ENCODE measurements at places on chromosomes 2 and 18.

DNA sequence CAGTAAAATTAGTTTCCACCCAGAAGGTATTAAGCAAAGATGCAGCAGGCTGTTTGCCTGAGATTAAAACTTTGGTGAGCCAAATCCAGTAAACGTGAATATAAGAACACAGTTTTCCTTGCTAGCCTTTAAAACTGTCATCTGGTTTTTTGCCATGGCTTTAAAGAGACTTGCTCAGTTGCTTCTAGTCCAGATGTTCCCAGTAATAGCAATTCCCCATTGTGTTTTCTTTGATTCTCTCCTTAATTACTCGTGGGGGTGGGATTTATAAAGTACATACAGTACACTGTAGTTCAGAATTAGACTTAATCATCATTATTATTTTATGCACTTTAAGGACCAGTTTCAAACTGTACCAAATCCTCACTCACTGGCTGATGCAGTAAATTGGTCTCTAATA is 303.5 kb upstream of the ZNF804A start:
- DNase-seq: no peak

GRCh38 chr2:28600181-28600580 is 104.3 kb downstream of the PLB1 start:
- no peak for DNase-seq

GRCh38 chr2:142596334-142597088 is 281.0 kb upstream of the KYNU start:
- no peak for DNase-seq

GRCh38 chr18:55088000-55088401 is 128.7 kb upstream of the CCDC68 start:
- DNase-seq: no peak

GRCh38 chr2:173390036-173390435 is 35.4 kb downstream of the CDCA7 start:
- no peak for DNase-seq

DNA sequence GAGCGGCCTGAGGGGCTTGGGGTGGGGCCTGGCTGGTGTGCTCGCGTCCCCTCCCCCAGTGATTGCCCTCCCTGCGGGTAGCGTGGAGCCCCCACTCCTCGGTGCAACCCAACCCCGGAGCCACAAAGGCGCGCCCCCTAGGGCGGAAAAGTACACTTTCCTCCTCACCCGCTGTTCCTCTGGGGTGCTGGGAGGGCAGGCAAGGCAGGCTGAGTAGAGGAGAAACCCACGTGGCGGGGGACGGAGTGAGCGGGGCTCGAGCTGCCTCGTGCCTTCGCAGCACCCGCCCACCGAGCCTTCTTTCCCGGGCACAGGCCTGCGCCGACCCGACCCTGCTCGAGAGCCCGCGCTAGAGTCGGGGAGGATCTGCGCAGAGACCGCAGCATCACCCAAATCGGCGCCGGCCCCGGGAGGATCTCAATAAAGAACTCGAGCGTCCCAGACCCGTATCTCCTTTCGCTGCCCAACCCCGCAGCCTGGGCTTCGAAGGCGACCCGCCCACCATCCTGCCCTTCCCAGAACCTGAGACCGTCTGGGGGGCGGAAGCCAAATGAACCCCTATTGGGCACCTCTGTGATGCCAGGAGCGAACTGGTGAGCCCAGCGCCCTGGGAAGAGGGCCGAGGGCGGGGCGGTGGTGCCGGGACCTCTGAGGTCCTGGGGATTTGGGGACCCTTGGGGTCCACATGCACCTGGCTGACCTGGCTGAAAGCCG is 1.5 kb downstream of the UCN start:
- DNase-seq: no peak

DNA sequence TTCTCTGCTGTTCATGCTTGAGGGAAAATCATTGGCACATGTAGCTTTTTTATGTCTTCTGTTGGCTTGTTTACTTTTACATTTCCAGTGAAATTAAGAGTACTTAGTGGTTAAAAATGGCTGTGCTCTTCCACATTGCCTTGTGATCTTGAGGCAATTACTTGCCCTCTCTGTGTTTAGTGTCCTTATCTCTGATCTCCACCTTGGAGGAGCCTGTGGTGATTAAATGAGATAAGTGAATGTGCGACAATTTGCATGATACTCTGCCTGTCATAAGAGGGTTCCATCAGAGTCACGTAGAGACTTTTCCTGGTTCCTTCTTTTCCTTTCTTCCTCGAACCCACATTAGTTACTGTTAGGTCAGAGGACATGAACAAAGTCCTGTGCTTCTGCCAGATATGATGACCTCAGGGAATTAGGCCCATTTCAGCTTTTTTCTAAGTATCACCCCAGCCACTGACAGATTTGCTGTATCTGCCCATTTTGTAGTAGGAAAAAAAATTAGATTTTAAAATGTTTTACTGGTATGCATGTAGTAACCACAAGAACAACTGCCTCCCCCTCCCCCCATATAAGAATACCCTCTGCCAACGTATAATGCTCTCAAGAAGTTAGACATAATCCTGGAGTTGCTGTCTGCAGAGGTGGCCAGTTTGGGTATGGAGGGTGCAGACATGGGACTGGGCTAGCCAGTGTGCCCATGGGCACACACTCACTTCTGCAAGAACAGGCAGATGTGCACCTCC is 51.9 kb downstream of the TET3 start:
- DNase-seq: no peak

DNA sequence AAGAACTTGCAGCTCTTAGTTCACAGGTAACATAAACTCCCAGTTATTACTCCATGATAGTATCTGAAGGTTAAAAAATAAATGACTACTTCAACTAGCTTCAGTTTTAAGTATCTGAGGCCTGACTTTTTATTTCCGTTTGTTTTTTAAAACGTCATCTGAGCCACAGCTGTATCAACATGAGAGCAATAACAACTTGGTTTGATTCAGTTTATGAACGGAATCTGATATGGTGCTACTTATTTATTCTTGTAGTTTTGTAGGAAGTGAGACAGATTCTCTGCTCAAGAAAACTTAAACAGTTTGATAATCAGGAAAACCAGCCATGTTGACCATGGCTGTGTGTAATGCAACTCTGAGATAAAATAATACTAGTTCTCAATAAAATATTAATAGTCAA is 34.9 kb downstream of the NAB1 start:
- no peak for DNase-seq

DNA sequence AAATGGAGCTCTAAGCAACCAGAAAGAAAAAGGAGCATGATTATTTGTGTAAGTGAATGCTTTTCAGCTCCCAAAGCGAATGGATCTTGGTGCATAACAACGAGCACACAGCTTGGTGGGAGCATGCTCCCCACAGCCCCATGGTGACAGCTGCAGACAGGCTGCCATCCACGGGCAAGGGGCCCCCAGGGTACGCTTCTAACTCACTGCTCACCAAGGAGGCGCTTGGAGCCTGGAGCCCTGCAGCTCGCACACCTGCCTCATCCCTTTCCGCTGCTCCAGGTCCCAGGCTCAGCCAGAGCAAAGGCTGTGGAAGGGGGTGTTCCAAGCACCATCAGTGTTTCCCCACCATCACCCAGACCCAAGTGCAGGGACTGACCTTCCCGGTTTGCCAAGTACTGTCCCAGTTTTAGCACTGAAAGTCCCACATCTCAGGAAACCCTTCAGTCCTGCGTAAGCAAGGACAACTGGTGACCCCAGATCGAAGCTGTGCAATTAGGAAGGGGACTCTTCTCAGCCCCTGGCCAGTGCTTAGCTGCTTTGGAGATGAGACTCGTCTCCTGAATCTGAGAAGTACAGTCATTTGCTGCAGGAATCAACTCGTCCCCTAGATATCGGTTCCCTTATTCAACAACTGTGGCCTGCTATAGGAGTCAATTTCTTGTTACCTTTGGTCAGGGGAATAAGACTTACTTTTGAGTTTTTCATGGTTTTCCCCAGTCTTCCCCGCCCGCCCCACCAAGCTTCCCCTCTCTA is 50.0 kb upstream of the ATG16L1 start:
- DNase-seq: no peak

GRCh38 chr2:99975386-99975785 is 167.0 kb downstream of the AFF3 start:
- DNase-seq: no peak

DNA sequence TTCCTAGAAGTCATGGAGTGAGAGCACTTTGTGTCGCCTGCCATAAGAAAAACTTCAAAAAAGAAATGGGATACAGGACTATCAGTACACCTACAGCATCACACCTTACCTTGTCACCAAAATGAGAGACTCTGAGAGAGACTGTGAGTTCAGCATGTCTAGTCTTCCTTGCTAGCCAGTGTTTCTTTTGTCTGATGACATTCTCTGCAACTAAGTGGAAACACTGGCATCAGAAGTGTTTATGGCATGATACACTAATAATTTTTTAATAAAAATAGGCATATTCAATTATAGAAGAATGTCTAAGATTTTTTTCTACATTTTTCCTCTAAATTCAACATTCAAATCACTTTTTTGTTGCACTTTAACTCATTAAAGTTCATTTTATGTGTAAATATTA is 9.0 kb downstream of the RBM43 start:
- DNase-seq: no peak

DNA sequence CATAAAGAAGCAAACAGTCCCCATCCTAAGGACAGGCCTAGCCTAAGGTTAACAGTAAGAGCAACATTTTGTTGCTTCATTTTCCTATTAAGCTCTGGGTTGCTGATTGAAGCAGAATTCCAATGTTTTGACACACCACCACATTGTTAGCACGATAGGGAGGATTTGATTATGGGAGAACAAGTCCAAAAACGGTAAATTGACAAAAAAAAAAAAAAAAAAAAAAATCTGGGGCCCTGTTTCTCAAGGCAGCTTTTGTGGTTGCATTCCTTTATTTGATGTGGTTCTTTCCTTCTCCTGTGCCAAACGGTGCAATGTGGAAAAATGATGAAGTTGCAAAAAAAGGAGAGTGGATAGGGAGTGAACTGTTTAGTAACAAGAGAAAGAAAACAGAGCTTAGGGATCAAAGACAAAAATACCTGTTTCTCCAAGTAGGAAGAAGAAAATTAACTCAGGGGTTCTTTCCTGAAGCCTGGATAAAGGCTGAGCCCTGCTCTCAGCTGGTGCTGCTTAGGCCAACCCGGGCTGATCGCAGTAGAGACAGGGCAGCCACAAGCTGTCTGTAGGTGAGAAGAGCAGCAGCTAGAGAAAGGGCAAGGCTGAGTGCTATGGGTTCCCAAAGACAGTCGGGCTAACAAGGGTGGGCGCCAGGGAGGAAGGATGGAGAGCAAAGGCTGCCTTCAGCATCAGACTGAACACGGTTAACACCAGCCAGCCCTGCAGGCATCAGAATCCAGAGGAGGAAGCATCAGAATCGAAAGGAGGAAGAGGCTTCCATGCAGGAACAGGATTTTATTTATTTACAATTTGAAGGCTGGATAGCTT is 167.8 kb upstream of the FOSL2 start:
- DNase-seq: no peak

DNA sequence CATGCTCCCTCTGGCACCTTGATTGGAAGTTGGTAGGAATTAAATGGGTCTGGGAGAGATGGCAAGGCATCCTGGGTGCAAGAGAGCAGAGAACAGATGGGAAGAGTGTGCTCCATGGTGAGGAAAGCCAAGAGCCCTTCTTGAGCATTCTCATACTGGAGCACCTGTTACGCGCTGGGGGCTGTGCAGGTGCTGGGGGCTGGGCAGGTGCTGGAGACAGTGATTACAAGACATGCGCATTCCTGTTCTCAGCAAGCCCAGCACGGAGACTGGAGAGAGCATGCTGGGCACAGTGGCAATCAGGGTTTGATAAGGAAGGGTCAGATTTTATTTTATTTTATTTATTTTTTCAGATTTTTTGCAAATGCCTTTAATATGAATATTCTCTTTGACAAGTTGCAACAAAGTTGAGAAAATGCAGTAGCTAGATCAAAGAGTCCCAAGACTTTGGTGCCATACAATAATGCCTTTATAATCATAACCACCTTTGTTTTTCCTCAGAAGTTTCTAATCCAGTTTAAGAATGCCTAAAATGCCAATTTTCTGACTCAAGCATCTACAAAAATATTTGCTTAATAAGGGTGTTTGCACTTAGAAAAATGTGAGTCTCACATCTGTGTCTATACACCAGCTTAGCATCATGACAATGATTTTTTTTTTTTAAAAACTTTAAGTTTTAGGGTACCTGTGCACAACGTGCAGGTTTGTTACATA is 193.3 kb downstream of the RNF152 start:
- DNase-seq: no peak

DNA sequence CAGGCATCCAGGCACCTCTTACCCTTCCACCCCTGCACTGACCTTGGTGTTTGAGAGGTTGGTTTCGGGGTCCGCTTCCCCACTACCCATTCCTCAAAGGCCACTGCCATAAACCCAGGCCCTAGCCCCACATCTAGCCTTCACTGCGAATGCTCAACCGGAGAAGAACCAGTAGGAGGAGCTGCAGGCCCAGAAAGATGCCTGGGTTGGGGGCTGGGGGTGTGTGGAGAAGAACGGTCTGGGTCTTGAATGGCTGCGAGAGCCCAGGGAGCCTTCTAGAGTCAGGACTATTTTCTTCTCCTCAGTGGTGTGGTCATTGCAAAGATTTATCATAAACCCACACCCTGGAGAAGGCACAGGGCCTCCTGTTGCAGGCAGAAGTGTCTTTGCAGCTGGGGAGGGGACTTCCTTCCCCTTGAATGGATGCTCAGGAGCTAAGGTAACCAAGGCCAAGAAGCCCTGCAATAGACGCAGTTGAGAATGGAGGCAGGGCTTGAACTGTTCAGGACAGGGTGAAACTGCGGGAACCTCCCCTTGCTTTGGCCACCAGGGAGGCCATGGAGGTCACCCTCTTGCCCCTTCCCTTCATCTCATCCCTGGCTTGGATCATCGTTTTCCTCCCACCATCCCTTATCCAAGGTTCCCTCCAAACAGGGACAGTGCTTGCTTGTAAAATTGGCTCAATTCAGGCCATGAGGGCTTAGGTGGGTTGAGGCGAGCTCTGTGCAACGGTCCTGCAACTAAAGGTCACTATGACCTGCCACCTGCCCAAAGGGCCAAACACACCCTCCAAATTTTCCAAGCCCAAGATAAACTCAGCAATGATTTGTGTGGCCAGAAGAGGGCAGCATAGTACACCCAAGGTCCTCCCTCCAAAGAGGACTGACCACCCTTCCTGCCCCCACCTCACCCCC is 20.9 kb downstream of the THNSL2 start:
- no peak for DNase-seq
